ENCODE measurements at places on chromosomes 3 and 15.

GRCh38 chr3:73926360-73927202, 301.8 kb upstream of the PDZRN3 start:
- DNase-seq = no peak

DNA sequence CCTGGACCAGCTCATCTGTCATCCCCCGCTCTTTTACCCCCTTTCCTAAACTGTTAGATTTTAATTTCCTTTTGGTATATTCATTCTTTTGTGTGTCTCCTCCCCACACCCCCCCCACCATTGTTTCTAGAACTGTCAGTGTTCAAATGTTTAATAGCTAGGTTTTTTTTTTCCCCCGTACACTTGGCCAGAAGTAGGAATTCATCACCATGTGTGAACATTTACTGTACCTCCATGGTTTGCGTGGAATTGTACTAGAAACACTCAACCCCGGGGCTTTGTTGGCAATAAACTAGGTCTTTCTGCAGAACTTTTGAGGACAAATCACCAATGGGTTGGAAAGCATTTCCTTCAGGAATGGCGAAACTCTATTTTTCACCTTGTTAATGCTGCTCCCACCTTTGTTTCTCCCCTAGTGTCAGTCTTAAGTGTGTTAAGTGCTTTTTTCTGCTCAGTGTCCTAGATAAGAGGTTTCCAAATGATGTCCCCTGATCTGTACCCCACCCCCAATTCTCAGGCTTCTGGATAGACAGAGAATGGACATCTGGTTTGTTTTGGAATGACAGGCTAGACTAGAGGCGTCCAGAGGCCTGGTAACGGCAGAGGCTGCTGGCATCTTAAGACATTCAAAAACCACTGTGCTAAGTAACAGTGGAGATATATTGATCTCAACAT, 76.8 kb downstream of the SMAD3 start:
- DNase-seq = no peak

GRCh38 chr3:189458528-189458927, 172.7 kb upstream of the TP63 start:
- no peak for DNase-seq

GRCh38 chr3:5023777-5024346, 44.6 kb downstream of the BHLHE40 start:
- DNase-seq = no peak

DNA sequence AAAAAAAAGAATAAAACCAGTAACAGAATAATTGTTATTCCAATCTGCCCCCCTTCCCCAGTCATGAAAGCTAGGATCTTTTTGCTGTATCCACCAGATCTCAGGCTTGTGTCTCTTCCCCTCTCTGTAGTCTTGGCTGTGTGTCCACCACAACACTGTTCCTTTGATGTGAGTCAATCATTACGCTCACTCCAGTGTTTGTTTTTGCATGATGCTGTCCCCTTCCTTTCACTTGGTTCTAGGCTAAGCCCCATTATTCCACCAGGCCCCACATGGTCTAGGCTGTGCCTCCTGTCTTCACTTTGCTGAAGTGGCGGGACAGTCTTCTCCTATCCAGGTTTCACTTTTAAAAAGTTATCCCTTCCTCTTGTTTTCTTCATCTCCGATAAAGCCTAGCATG, 13.6 kb downstream of the ACKR2 start:
- DNase-seq = no peak

DNA sequence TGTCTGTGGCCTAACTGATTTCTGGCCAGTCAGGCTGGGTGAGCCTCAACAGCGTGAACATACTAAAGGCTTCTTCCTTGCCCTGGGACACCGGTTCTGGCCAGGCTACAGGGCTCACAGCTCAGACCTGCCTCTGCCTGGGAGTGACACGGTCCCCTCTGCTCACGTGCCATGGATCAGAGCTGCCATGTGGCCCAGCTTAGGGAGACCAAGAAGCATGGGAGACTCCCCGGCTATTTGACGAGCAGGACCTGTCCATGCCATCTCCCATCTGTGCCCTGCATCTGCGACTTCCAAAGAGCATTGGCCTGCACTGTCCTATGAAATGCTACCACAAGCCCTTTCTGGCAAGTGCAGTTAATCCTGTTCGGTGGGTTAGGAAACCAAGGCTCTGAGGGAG, 57.4 kb downstream of the APBA2 start:
- DNase-seq = no peak

DNA sequence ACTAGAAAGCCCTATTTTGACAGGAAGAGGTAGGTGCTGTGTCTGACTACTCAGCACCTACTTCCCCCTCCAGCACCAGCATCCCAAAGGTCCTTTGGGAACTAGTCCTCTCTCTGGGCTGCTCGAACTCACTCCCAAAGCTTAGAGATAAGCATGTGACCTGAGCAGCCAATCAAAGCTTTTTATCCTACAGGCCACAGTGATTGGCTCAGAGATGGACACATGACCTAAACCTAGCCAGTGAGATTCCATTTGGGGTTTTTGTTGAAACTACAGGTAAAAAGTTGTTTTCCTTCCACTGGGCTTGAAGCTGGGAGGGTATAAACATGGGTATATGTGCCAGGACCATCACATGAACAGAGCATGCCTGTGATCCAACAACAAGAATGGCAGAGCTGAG, 186.5 kb upstream of the PPP2R3A start:
- no peak for DNase-seq

DNA sequence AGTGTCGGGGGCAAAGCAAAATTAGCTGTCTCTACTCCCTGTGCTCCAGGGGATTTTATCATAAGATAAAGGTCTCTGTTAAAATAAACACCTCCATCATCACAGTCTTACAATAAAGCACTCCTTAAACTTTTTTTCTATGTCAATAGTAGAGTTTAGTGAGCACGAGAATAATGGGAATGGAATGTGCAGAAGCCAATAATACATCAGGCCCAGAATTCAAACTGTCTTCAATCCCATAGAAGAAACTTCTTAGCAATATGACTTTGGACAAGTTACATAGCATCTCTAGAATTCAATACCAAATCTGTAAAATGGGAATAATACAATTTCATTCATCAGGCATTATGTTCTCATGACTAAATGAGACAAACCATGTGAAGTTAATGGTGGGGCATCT, 49.0 kb upstream of the EPHA3 start:
- no peak for DNase-seq

DNA sequence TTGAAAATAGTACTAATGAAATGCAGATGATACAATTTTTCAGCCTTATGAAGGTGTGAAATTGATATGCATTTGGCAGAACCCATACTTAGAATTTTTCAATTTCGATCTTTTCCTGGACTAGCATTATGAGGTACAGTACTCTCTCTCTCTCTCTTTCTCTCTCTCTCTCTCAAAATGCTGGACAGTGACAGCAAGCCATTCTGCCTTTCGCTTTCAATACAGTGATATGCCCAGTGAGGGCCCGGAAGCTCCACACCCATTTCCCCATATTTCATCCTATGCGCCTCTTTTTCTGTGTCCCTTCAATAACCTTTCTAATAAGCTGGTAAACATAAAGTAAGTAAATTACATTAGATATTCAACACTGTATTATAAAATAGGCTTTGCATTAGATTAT, 595.0 kb upstream of the UBE2E2 start:
- DNase-seq = no peak

DNA sequence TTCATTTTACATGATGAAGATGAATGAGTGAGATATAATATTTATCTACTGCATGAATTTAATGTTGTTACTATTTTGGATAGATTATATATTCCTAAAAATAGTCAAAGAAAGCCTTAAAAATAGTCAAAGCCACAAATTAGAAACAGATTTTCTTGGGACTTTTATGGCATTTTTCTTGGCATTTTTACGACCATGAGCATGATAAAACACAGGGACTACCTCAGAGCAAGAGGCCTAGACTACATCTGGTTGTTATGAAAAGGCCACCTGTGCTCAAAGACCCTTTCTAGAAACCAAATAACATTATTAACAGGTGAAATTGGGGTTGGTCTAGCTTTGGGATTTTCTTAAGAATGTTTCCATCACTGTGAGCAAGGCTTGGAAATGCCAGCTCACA, 281.0 kb downstream of the OXSM start:
- no peak for DNase-seq

DNA sequence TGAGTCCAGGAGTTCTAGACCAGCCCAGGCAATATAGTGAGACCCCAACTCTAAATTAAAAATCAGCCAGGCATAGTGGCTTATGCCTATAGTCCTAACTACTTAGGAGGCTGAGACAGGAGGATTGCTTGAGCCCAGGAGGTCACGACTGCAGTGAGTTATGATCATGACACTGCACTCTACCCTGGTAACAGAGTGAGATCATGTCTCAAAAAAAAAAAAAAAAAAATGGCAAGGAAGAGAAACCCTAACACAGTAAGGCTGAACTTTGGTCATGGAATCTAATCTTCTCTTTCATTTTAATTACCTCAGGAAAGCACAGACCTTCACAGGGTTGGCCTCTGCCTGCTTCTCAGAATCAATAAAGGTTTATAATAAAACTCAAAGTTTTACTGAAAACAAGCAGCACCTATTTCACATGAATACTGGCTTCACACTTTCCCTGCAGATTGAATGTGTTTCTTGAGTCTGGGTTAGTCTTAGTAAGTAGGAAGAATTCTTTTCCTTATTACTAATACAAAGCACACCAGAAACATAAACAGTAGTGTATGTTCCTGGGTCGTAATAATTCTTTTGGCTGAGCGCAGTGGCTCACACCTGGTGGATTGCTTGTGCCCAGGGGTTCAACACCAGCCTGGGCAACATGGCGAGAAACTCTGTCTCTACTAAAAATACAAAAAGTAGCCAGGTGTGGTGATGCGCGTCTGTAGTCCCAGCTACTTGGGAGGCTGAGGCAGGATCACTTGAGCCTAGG, 11.6 kb upstream of the NR2C2 start:
- no peak for DNase-seq
